Left ventricle myocardium inferior (tissue), 1 donor: ENCODE measurements at places on chromosomes 3 and 15. TPM values are rescaled to one million over a fixed set of nuclear protein-coding genes. Genes with fewer than 3 reads are reported as not detected.

DNA sequence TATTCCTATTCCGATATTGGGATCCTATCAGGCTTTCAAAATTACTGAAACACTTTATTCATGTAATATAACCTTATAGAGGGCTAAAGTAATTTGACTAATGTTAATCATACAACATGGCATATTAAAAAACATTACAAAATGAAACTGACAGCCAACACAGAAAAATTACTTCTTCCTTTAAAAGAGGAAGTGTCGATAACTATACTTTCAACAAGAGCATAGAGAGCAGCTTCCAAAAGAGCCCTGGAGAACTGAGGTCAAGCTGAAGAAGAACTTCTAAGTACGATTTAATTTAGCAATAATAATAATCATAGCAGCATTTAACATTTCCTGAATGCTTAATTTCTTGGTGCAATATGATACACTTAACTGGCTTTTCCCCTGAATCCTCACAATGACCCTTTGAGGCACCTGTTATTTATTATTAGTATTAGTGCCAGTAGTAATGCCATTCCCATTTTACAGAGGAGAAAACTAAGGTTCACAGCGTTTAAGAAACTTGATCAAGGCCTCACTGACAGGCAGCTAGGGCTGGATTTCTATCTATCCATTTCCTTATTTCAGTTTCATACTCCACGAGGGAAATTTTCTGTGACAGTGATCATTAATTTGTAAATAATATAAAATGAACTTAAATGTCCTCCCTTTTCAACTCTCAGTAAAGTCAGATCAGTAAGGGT lies 181.6 kb downstream of the CFAP20DC start:
- no peak for DNase-seq

DNA sequence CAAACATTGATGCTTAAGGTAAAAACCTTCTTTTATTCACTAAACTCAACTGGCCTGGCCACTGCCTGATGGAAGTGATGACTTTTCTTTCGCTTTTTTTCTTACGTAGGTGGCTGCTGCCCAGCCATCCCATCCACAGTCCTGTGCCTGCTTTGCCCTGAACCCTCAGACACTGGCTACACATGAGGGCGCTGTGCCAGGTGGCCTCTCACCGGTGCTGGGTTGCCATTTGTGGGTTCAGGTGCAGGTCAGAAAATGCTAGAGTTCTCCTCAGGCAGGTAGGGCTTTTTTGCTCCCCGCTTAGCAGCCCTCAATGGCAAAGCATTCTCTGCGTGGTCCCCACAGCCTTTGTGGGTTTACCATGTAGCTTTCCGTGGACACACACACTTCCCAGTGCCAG lies 88.3 kb upstream of the PRR23E start:
- no peak for DNase-seq

DNA sequence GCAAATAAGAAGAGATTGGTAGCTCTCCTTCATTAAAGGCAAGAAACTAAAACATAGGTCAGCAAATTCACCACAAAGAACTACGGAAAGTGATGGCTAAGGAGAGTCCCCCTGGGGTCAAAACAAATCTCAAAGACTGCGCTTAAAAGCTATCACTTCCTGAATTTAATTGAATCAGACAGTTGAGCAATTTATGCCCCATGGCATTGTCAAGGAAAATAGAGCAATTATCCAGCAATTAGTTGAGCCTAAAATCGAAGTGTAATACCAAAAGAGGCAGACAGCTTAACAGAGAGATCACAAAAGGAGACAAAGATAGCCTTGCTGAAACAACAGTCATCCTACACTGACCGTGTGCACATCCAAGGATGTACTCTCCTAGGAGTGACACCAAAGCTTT lies 74.4 kb upstream of the SCN10A start:
- DNase-seq = no peak

DNA sequence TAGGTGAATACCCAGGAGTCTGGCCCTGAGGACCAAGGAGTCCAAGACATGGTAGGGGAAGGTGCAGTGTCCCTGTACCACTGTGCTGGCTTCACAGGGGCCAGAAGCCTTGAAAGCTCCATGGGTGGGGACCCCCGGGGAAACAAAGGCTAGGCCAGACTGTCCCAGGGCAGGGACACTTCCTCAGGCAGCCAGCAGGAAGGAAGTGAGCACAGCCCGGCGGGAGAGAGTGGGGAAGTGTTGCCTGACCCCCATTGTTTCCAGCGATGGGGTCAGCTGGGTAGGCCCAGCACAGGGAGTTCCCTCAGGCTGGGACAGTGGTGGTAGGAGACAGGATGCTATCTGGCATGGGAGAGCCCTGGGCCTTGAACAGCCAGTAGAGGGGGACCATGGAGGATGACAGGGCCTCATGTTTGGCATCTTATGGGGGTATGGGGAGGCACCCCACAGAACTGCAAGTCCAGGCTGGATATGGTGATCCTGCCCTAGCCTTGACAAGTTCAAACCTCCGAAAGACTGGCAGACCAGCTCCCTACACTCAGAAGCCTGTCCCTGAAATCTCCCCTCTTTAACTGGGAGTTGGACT lies 1.2 kb upstream of the HYAL2 start:
- peak; percentile 74 for DNase-seq

- no peak for DNase-seq
Observed at GRCh38 chr15:66878761-66879160, 176.7 kb downstream of the SMAD6 start.

GRCh38 chr15:32651229-32651837 lies 9.8 kb downstream of the SCG5 start:
- no peak for DNase-seq

GRCh38 chr3:30518872-30519271 lies 87.5 kb upstream of the TGFBR2 start:
- DNase-seq = no peak

The PARP14 gene
- total RNA-seq = 11.7 TPM

- DNase-seq = no peak
Observed at GRCh38 chr3:170007031-170007663, 30.6 kb upstream of the GPR160 start.

The HRG gene
- total RNA-seq = not detected

- no peak for DNase-seq
Observed at GRCh38 chr3:195221015-195221853, 49.7 kb downstream of the XXYLT1 start.

DNA sequence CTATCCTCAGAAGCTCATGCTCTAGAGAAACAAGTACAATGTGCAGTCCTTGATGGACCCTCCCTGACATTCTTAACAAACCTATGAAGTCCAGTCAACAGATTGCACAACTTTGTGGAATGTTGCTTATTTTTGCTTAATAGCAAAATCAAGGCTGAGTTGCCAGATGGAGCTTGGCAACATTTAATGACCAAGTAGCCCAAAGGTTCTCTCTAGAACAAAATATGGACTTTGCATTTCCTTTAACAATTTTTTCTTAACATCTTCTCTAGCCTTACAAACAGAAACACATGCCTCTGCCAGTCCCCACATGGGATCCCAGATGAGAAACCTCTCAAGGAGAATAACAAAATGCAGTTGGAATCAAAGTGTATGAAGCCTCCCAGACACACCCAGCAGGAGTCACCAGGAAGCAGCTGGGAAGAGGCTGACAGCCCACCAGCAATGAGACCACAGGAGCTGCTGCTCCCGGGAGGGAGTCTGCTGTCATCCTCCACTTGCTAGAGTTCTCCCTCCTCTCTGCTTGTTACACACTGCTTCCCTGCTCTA lies 422.5 kb upstream of the CDIN1 start:
- DNase-seq = peak; percentile 45

The ERICH6 gene
- total RNA-seq = 0.55 TPM

- DNase-seq = no peak
Observed at GRCh38 chr3:191253089-191253799, 54.2 kb downstream of the OSTN start.

The CYP1A2 gene
- total RNA-seq = not detected

DNA sequence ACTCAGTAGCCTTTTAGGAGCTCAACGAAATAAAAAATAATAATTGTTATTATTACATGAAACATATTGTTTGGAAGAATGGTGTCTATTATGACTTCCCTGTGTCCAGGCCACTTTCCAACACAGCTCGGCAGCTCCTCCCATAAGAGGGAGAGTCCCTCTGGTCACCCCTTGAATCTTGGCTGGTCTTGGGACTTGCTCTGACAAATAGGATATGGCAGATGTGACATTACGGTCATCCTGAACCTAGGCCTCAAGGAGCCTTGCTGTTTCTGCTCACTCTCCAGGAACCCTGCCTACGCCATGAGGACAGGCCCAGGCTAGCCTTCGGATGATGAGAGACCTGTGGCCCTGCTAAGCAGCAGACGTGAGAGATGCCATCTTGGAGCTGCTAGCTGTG lies 71.8 kb downstream of the OXNAD1 start:
- DNase-seq = no peak

GRCh38 chr3:171772427-171773056 lies 37.7 kb downstream of the PLD1 start:
- DNase-seq = no peak

The NME9 gene
- not detected for total RNA-seq

GRCh38 chr3:104291878-104292277 lies 1074.8 kb upstream of the ALCAM start:
- no peak for DNase-seq

- no peak for DNase-seq
Observed at GRCh38 chr3:196063971-196064370, 17.9 kb downstream of the TFRC start.

GRCh38 chr3:180563406-180563805 lies 38.6 kb upstream of the TTC14 start:
- no peak for DNase-seq

The ISG20 gene
- total RNA-seq = 3.1 TPM

- no peak for DNase-seq
Observed at GRCh38 chr3:147197739-147198138, 208.6 kb downstream of the ZIC4 start.

DNA sequence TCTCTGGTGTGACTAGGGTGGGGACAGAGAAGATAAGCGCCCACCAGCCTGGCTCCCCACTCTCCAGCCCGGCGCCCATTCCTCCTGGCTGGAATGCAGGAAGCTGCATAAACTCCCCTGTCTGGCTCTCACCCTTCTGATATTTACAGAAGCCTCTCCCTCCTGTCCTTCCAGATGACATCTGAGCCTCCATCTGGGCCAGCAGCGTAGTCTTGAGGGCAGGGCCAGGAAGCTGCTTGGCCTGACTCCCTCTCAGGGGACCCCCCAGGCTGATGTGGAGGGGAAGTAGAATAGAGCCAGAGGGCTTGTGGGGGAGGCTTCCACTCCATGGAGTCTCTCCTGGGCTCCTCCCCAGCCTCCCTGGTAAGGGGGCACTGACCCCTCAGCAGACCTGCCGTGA lies 49.9 kb downstream of the LINGO1 start:
- DNase-seq = no peak

DNA sequence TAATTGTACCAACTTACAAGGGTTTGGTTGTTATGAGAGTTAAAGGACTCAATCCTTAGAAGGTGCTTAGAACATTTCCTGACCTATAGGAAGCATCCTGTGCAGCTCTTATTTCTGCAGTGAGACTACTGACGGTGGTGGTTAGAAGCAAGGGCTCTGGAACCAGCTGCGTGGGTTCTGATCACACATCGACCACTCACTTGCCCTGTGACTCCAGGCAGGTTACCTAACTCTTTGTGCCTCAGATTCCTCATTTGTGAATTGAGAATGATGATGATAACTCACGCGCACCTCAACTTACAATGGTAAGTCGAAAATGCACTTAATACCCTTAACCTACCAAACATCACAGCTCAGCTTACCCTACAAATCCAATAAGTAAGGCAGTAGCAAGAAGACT lies 80.7 kb upstream of the SPATA12 start:
- no peak for DNase-seq

- DNase-seq = no peak
Observed at GRCh38 chr15:95296643-95297042, 1033.9 kb upstream of the NR2F2 start.

- DNase-seq = no peak
Observed at GRCh38 chr3:160919942-160920341, 163.9 kb downstream of the PPM1L start.

GRCh38 chr3:162842549-162843216 lies 1346.1 kb downstream of the OTOL1 start:
- DNase-seq = no peak

DNA sequence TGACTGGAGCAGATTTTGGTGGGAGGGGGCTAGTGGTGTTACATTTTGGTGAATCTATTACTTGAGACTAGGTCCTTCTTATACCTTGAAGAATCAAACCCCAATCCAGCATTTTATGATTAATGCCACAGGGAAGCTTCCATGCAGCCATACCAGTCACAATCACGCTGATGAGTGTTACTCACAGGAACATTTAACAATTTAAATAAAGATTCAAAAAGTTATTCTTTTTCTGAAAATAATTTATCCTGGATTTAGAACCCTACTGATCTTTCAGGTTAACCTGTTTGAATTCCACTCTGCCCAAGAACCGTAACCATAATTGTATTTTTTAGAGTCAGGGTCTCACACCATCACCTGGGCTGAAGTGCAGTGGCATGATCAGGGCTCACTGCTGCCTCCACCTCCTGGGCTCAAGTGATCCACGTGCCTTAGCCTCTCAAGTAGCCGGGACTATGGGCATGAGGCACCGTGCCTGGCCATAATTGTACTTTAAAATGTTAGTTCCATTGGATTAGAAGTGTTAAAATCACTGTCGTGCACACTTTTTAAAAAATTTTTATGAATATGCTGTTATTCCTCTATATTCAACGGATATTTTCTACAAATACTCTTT lies 929 bp upstream of the MTMR10 start:
- no peak for DNase-seq

The GPR176 gene
- 1.6 TPM for total RNA-seq

The ZNF774 gene
- 4.7 TPM for total RNA-seq

DNA sequence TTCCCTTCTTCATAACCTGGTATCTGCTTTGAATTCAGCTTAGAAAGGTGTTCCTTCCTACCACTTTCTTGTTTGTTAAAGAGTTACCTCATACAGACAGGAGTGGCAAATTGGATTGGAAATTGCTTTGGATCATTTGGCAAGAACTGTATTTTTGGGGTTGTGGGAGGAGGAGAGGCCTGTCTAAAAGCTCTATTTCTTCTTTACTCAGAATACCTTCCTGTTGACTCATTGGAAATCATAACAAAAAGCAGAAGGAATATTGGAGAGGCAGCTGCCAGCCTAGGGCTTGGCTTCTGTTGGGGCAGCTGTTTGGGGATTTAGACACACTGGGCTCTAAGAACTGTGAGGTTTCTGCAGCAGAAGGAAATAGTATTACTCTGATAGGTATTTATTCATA lies 14.2 kb downstream of the IQGAP1 start:
- no peak for DNase-seq

- no peak for DNase-seq
Observed at GRCh38 chr3:119220970-119221667, 19.6 kb downstream of the B4GALT4 start.

The GOLGA6L7 gene
- not detected for total RNA-seq

DNA sequence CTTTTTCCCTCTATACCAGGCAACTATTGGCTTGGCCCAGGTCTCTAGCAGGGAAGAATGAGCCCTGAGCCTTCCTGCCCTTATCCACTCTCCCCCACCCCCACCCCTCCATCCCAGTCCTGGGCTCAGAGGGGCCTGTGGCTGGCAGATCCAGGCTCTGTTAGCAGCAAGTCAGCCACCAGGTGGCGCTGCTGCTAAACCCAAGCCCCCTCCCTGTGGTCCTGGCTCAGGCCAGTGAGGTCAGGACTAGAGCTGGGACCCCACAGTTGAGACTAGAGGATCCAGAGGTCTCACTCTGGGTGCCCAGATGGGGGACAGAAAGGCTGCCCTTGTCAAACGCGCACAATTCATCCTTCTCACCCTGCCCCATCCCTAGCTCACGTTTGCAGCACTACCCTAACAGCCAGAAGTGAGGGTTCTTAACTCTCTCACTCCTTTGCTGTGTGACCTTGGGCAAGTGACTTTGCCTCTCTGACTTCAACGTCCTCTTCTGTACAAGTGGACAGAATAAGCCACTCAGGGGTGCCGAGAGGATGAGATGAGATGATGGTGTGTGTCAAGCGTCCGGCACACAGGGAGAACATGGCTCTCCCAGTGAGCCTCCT lies 46.8 kb upstream of the SLC6A1 start:
- DNase-seq = peak; percentile 49

GRCh38 chr3:142944342-142944741 lies 19.1 kb downstream of the PAQR9 start:
- no peak for DNase-seq
